ENCODE measurements at places on chromosomes 2 and 18.

GRCh38 chr18:33014060-33014796 lies 241.4 kb upstream of the KLHL14 start:
- DNase-seq, result no peak

- DNase-seq, result no peak
Observed at GRCh38 chr2:240250150-240250984, 109.9 kb upstream of the OTOS start.

- no peak for DNase-seq
Observed at GRCh38 chr18:44473394-44474066, 207.2 kb upstream of the SETBP1 start.

DNA sequence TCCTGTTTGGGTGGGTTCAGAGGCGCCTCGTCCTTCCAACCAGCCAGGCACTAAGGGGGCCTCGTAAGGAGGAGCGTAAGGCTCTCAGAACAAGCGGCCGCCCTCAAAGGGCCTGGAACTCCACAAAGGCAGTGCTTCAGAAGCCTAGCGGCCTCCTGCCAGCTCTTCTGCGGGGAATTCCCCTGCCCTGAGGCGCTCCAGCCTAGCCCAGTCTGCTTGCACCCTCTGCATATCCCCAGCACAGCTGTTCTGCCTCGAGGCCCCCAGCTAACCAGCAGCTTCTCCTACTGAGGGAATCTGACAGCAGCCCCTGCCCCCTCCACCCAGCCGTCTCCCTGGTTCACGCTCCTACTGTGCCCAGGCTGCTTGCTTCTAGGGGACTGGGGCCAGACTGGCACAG lies 265.9 kb downstream of the TFCP2L1 start:
- DNase-seq, result no peak

DNA sequence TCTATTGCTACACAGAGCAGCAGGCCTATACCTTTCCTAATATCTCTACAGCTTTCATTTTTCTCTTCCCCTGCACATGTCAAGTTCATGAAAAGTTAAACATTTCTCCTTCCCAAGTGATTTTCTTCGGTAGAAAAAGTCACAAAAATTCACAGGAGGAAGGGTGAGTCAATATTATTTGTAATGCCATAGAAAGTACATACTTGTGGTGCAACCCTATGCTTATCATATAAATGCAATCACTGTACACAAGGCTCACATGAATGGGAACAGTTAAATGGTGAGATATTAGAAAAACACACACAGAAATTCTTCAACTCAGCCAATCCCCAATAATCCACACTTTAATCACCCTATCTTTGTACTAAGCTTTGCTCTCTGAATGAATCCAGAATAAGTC lies 651.6 kb downstream of the LRRTM4 start:
- DNase-seq, result no peak

GRCh38 chr18:7764405-7764804 lies 197.3 kb downstream of the PTPRM start:
- no peak for DNase-seq

DNA sequence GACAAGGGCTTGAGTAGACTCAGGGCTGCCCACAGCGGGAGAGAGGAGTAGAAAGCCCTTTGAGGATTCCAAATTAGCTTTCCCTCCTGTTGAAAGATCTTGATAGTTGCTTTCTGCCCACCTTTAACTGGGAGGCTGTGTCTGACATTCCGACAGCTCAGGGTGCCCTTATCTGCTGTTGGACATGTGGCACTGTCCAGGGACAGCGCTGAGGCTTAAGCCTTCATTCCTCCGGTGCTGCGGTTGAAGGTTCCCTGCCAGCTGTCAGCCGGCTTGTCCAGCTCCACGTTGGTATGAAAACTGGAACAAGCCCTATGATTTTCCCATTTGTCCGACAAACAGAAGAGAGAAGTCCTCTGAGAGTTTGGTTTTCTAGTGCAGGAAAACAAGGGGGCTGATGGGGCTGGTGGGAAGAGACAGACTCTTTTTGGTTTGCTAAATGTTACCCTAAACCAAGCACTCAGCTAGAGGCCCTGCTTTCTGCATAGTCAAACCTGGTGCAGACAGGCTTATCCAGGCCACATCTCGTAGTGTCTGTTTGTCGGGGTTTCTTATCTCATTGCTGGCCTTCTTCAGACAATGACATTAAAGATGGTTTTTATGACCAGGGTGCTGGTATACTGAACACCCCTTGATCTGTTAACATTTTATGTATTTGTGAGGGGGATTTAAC lies 24.5 kb downstream of the GREB1 start:
- DNase-seq, result no peak

DNA sequence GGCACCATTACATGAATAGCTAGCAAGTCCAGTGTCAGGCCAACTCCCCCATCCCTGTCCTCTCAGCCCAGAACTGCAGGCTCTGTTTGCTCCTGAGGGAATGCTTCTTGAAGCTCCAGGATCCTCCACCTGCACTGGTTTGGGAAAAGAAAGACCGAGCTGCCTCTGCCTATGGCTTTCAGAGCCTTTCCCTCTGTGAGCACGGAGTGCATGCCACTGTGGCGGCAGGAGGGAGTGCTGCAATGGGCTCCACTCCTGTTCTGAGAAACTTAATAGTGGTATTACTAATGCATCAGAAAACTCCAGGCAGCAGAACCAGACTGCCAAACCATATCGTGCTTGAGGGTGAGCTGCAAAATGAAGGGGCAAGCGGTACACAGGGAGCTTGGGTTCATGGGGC lies 271.8 kb downstream of the SRBD1 start:
- DNase-seq, result no peak

- DNase-seq, result no peak
Observed at GRCh38 chr2:122411231-122411630, 655.8 kb downstream of the TSN start.

- DNase-seq, result no peak
Observed at GRCh38 chr18:23193742-23194141, 58.5 kb downstream of the CABLES1 start.

DNA sequence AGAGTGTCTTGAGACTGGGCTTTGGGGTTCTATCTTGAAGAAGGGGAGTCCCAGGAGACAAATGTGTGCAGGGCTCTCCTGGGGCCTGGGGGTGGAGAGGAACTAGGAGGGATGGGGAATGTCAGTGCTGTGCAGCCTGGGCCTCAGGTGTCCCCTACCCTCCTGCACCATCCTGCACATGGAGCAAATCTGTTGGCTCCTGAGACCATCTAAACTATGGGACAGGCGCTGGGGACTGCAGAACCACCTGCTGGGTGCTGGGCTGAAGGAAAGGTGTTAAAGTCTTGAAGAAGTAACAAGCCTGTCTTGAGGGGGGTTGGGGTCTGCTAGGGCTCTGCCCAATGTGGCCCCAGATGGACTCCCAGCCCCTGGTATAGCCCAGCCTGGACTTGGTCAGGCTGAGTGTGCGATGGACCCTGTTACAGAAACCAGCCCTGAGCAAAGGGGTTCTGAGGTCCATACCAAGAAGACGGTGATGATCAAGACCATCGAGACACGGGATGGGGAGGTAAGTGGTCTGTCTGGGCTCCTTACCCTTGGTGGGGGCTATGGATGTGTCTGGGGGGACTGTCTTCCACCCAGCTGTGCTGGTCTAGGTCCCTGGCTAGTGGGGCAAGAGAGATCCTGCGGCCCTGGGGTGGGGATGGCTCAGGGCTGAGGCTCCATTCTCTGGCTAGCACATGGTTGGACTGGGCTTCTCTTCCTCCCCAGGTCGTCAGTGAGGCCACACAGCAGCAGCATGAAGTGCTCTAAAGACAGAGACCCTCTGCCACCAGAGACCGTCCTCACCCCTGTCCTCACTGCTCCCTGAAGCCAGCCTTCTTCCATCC lies 7.3 kb downstream of the DES start:
- DNase-seq, result no peak

GRCh38 chr2:31729442-31730092 lies 148.8 kb upstream of the SRD5A2 start:
- DNase-seq, result peak; percentile 11

GRCh38 chr2:219247678-219248642 lies 2.7 kb downstream of the STK16 start:
- DNase-seq, result no peak

DNA sequence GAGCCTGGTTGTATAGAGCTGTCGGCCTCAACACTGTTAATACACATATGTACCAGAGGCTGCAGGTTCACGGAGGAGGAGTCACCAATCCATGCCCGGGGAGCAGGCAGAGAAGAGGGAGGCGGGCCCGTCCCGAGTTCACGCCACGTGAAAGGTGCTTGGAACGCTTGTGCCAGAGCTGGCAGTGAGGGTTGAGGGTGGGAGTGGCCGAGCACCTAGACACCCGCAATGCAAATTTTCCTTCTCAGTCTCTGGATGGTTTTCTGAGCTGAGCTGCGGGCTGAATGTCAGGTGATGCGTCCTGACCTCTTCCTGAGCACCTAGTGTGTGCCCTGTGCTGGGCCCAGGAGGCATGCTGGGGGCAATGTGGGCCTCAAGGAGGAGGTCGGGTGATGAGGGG lies 52.2 kb downstream of the ODC1 start:
- DNase-seq, result no peak
